B cell (primary cell): ENCODE measurements at places on chromosomes 3 and 15. TPM values are rescaled to one million over a fixed set of nuclear protein-coding genes. Genes with fewer than 3 reads are reported as not detected.
A peak's percentile ranks its signal among the peaks of the same experiment; 100 is the strongest.

BUB1B gene
- polyA plus RNA-seq = 0.70 and 0.78 TPM in 2 replicates

GRCh38 chr3:108297647-108298046 lies 1.3 kb downstream of the HHLA2 start:
- no peak for DNase-seq

DNA sequence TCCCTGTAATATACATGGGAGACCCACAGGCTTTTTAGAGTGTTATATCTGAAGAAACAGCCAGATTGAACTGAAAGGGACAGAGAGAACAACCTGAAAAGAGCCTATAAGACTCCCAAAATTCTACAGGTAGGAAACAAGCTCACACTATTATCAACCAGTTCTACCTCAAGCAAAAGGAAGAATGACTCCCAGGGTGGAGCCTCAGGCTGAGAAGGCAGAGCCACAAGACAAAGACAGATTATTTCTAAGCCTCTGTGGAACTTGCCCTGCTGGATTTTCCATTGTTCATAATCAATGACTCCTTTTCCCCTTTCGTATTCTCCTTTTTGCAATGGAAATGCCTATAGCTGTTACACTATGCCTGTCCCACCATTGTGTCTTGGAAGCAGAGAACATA lies 95.1 kb upstream of the LMCD1 start:
- no peak for DNase-seq

GRCh38 chr3:45180051-45180450 lies 33.9 kb upstream of the CDCP1 start:
- DNase-seq = no peak

B3GALNT1 gene
- 0.28 TPM in 1 of 2 replicates, not detected in the other for polyA plus RNA-seq

GRCh38 chr3:30343067-30343831 lies 263.2 kb upstream of the TGFBR2 start:
- no peak for DNase-seq

TRPC1 gene
- polyA plus RNA-seq = 0.85 and 2.0 TPM in 2 replicates

GRCh38 chr3:134892326-134892725 lies 97.3 kb downstream of the EPHB1 start:
- no peak for DNase-seq

- DNase-seq = no peak
Observed at GRCh38 chr3:120659285-120659684, 22.8 kb downstream of the HGD start.

DNA sequence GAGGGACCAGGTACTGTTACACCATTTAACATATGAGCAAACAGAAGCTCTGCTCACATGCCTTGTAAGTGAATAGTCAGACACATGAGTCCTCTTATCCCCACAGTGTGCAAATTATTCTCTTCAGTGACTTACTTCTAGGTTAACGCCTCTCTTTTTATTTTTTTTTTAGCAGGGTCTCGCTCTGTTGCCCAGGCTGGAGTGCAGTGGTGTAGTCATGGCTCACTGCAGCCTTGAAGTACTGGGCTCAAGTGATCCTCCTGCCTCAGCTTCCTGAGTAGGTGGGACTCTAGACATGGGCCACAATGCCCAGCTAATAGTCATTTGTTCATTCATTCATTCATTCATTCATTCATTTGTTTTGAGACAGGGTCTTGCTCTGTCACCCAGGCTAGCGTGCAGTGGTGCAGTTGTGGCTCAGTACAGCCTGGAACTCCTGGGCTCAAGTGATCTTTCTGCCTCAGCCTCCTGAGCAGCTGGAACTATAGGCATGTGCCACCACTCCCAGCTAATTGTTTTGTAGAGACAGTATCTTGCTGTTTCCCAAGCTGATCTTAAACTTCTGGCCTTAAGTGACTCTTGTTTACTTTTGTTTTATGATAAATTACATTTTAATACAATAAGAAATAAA lies 94.7 kb downstream of the LRRC28 start:
- DNase-seq = peak; percentile 42

DNA sequence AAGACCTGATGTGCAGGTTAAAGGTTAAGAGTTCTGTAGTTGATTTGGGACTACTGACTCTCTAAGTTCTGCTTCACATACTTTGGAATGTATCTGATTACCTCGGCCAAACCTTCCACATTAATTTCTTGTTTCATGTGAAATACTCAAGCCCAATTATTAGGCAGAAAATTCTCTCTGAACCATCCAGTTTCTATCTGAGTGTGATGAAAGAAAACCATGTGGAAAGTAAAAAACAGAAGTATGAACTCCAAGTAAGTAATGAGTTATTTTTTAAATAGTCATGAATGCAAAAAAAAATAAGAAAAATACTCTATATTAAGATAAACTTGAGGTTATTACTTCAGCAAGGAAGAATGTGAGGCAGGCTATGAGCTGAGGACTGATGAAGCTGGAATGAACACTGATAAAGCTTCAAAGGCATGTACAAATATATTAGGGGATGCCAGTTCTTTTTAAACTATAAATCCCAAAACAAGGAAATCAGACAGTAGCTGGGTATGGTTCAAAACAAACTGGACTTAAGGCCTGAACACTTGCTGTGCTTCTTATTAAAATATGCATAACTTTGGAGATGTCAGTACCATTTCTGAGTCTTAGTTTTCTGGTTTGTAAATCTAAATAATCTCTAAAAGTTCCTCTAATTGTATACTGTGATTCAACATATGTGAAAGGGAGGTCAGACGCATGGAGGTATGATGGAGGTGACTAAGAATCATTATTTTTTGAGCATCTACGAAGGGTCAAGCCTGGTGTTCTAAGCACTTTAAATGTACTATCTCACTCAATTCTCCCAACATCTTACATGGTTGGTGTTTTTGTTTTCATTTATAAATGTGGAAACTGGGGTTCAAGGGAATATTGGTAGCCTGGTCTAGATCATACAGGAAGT lies 59.6 kb downstream of the COL6A6 start:
- DNase-seq = no peak

- DNase-seq = no peak
Observed at GRCh38 chr3:117700573-117701360, 991.2 kb downstream of the TUSC7 start.

- no peak for DNase-seq
Observed at GRCh38 chr3:13671482-13672233, 122.7 kb downstream of the FBLN2 start.

WNT7A gene
- 0.22 TPM in 1 of 2 replicates, not detected in the other for polyA plus RNA-seq

- DNase-seq = no peak
Observed at GRCh38 chr15:65249641-65250040, 37.0 kb downstream of the PARP16 start.
